Right ventricle myocardium superior (tissue), 1 donor: ENCODE measurements at places on chromosomes 2 and 18.
A peak's percentile ranks its signal among the peaks of the same experiment; 100 is the strongest.

DNA sequence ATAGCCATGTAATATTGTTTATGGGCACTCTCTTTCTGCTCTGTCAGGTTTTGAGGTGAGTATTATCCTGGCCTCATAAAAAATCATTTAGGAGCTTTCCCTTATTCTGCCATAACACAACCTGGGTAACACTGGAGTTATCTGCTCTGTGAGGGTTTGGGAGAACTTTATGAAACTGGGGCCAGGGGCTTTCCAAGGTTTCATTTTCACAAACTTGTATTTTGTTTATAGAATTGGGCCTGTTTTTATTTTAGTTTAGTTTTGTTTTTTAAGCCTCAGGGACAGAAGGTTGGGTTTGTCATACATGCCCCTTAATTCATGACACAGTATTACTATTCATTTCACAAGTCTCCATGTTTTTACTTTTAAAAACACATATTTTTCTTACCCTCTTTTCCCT, 83.5 kb downstream of the IRS1 start:
- no peak for DNase-seq

DNA sequence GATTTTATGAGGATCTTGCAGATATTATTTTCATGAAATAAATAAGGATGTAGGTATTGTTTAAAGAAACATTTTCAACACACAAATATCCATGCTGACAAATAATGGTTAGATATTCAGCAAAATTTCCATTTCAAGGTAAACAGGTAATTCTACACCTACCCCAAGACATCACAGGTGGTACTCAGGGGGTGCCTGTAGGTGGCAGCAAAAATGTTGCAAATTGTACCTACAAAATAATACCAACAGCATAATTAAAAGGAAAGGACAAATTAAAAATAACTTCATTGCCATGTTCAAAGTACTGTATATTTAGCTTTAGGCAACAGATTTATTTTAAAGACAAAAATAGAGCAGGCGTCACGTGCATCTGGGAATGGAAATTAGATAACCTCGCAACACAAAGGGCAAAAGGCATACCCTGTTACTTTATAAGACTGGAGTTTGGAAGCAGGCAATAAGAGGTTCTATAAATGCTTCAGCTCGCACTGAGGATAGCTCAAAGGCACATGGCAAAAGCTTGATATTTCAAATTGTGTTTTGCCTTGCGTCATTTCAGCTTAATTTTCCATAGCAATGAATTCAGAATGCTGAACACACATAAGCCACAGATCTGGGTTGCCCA, 630.5 kb downstream of the TDRD15 start:
- no peak for DNase-seq

DNA sequence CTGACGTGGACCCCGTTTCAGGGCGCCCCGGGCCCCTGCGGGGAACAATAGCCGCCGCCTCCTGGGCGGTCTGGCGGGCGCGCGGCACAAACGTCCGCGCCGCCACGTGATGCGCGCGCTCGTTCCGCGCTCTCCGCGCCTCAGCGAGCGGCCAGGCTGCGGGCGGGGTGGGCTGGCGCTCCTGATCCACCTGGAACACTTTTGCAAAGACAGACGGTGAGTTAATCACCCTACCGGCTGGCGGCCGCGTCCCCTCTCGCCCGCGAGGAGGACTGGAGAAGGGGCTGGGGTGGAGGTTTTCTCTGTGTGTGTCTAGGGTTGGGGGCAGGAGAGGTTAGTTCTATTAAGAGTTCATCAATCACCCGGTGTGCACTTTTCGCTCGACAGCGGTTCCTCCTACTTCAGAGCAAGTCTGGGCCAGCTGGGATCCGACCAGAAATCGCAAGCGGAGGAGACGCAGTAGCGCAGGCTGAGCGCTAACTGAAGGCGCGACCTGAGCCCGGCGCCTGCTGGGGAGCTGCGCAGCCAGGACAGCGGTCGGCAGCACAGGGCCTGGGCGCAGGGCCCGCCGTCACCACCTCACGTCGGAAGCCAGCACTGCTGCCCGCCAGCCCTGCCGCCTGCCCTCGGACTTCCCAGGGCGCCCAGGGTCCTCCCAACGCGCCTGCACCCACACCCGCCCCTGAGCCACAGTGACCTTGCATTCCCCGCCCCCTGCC, 10.3 kb upstream of the HOXD1 start:
- no peak for DNase-seq

DNA sequence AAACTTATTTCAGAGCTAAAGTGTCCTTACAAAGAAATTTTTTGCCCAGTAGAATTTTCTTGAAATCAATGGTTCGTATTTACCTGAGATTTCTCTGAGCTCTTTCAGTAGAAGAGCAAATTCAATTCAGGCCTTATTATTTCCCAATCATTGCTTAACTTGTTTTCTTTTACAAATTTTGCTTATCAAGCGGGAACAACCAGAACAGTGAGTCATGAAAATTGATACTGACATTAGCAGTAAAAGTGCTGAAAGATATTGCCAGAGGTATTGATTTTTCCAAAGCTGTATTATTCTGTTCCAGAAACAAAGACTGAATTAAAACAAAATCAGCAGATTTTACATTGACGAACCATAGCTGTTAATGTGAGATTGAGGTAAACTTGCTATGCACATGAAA, 10.1 kb upstream of the RIOK3 start:
- no peak for DNase-seq

GRCh38 chr2:170222298-170222697, 44.4 kb downstream of the MYO3B start:
- DNase-seq: no peak

- DNase-seq: peak; percentile 17
Observed at GRCh38 chr2:128617029-128617590, 298.4 kb upstream of the HS6ST1 start.

DNA sequence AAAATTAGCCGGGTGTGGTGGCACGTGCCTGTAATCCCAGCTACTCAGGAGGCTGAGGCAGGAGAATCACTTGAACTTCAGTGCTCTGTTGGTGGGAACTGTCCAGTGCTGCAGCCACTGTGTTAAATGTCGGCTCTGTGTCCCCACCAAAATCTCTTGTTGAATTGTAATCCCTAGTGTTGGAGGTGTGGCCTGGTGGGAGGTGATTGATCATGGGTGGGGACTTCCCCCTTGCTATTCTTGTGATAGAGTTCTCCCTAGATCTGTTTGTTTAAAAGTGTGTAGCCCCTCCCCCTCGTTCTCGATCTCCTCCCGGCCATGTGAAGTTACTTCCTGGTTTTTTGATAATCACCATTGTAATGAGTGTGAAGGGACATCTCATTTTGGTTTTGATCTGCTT, 9.8 kb upstream of the RPL31 start:
- DNase-seq: no peak

GRCh38 chr2:108253106-108253505, 13.3 kb downstream of the SULT1C3 start:
- DNase-seq: no peak

- DNase-seq: no peak
Observed at GRCh38 chr2:121241466-121241865, 43.5 kb downstream of the TFCP2L1 start.
